Natural killer cell (primary cell): ENCODE measurements at places on chromosomes 5 and 9. TPM values are rescaled to one million over a fixed set of nuclear protein-coding genes. Genes with fewer than 3 reads are reported as not detected.
A peak's percentile ranks its signal among the peaks of the same experiment; 100 is the strongest.

GRCh38 chr5:95261437-95262175, 23.3 kb downstream of the MCTP1 start:
- peak; percentile 13 for DNase-seq

DNA sequence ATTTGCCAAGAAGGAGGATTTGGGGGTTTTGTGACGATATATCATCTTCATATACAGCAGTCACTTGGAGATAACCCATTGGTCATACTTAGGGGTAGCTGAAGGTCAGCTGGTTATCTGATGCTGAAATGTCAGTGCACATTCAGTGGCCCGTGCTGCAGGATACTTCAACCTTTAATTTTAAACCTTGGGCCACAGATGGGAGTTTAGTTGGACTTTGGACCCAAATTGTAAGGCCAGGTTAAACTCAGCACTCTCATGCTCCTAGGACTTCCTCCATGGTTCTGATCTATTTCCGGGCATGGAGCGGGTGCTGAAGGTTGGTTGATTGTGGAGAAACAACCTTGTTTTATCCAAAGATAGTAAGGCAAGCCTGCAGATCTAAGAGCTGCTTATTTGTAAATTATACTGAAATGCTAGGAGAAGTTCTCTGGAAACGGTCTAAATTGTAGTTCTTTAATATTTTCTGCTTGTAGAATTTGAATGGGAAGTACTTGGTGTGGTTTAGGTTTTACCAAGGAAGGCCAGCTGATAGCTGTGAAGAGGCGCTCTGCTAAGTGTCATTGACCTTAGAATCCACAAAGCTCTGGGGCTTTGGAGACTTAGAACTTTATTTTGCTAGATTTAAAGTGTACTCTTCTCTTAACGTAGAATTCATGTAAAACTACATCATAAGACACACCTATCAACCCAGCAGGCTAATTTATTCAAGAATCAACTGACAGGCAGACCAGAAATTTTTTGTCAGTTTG, 38.6 kb downstream of the SLC44A1 start:
- no peak for DNase-seq

DNA sequence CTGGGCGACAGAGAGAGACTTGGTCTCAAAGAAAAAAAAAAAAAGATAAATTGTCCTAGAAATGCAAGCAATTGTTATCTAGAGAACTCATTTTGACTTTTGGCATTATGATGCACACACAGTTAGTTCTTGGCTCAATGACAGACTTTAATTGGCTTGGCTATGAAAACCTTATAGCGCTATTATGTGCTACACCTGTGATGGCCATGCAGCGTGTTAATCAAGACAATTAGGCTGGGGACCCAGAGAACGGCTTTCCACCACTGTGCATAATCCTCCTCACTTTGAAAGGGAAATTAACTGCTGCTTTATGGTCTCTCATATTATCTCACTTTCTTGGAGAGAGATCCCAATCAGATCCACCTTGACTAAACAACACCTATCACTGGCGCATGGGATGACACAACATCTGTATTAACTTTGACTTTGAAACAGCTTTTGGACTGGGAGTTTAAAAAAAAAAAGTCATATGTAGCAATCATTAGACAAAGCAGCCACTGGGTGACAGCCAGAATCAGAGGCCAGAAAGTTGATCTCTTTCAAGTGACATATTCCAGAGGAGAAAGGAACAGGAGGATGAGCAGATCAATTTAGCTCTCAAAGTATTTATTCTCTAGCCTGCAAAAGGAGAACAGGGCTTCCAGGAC, 132.5 kb downstream of the PPP2R2B start:
- DNase-seq: no peak

GRCh38 chr9:112046181-112046580, 128.9 kb downstream of the SUSD1 start:
- no peak for DNase-seq

GRCh38 chr5:77333451-77334123, 123.1 kb downstream of the PDE8B start:
- no peak for DNase-seq

DNA sequence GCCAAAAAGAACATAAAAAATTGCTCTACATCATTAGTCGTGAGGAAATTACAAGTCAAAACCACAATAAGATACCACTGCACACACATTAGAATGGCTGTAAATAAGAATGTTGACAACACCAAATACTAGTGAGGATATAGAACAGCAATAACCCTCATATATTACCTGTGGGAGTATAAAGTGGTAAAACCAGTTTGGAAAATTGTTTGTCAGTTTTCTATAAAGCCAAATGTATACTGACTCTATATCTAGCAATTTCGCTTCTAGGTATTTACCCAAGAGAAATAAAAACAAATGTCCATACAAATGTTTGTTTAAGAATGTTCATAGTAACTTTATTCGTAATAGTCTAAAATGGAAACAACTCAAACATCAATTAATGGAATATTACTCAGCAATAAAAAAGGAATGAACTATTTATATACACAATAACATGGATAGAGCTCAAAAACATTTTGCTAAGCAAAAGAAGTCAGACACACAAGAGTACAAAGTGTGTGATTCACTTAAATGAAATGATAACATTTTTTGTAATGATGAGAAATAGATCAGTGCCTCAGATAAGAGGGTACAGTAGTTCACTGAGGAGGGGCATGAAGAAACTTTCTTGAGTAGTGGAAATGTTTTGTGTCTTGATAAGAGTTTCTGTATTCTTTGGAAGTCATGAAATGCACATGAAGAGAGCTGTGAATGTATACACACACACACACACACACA, 219.6 kb upstream of the ZNF462 start:
- DNase-seq: no peak

GRCh38 chr5:177310757-177311391, 824 bp downstream of the MXD3 start:
- DNase-seq: no peak

GRCh38 chr5:39513236-39513635, 88.5 kb upstream of the DAB2 start:
- no peak for DNase-seq

- DNase-seq: peak; percentile 85
These were observed 112.9 kb upstream of the LMX1B start for GRCh38 chr9:126500600-126501382.

Gene FBLL1
- not detected for total RNA-seq

Gene FAM120A
- 91.5 TPM for total RNA-seq

Gene CXXC5
- total RNA-seq: 84.8 TPM

Gene FOXD4
- not detected for total RNA-seq
